Stimulated activated CD4-positive, alpha-beta T cell treated with anti-CD3 and anti-CD28 coated beads, Interleukin-1b, Interleukin-23, amount 100 ng/mL, for 1 hour (primary cell): ENCODE measurements at places on chromosomes 6 and 20.
A peak's percentile ranks its signal among the peaks of the same experiment; 100 is the strongest.

GRCh38 chr20:3101737-3102574, 17.4 kb upstream of the AVP start:
- DNase-seq, result no peak

- peak; percentile 29 for DNase-seq
Measured at GRCh38 chr20:46013829-46014516, 5.3 kb downstream of the MMP9 start.

GRCh38 chr20:33191484-33191883, 23.5 kb downstream of the BPIFA2 start:
- DNase-seq, result no peak

- no peak for DNase-seq
Measured at GRCh38 chr20:21820688-21821087, 115.2 kb downstream of the PAX1 start.

- DNase-seq, result no peak
Measured at GRCh38 chr6:81759782-81760181, 7.3 kb upstream of the TENT5A start.

GRCh38 chr6:12132351-12133222, 120.5 kb downstream of the HIVEP1 start:
- no peak for DNase-seq

- no peak for DNase-seq
Measured at GRCh38 chr6:148747471-148748165, 788 bp downstream of the UST start.

- DNase-seq, result no peak
Measured at GRCh38 chr6:148746363-148747144, at the start of gene UST. Gene UST, plus strand, starts transcription at chr6:148747030. Its CDS starts 401 bp downstream, at chr6:148747431.

DNA sequence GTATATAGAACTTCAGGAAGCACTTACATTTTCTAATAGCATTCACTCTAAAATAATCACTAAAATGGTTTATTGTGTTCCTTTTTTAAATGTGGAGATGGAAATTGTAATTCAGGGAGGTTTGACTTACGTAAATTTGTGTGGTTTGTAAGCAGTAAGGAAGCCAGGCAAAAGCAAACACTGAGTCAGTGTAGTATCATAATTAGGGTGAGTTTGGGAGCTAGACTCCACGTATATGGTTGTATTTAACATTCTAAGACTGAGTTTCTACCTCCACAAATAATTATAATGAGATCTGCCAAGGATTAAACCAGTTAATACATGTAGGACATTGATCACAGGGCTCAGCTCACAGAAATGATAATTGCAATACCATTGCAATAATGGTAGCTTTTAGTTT, 425.5 kb downstream of the CBLN4 start:
- no peak for DNase-seq

DNA sequence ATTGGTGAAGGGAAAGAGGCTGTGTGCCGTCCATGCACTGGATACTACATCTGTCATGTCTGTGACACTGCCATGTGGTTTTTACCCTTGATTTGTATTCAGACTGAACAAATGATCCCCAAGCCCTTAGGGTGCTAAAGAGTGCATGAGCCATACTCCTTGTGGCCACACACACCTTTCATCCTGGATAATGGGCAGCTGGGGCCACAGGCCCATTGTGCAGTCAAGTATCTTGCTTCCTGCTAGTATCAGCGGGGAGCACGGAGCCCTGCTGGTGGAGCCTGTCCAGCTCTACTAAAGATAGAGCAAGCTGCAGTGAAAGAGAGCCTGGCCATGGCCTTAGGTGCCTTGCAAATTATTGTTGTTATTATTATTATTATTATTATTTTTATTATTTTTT, 75.1 kb downstream of the SLX4IP start:
- no peak for DNase-seq

DNA sequence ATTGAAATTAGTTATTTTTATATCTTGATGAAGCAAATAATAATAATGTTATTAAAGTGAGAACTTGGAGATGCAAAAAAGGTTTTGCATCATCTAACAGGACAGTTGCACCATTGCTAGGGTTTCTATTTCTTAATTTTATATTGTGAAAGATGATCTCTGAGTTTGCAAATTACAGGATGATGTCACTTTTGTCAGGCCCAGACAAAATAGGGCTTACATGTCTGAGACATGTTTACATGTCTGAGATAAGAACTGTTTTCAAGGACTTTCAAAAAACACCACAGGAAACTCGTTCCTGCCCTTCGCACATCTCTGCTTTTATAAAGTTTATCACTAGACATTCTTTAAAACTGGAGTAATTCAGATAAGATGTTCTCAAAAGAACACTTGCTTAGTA, 1075.8 kb upstream of the MANEA start:
- no peak for DNase-seq

DNA sequence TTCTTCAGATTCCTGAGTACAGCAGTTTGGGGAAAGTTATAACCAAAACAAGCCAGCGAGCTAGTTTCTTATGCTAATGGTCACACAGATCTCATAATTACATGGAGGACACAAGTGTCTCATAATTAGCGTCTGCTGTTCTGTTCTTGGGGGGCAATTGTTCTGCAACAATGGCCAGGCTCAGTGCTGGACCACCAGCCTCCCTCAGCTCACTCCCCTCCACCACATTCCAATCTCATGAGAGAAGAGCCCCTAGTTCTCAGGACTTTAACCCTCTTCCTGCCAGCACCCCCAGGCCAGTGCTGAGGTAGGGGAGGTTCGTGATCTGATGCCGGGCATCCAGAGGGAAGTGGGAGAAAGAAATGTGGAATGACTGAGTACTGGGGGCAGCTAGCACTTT, 20.2 kb upstream of the TOX2 start:
- DNase-seq, result no peak

DNA sequence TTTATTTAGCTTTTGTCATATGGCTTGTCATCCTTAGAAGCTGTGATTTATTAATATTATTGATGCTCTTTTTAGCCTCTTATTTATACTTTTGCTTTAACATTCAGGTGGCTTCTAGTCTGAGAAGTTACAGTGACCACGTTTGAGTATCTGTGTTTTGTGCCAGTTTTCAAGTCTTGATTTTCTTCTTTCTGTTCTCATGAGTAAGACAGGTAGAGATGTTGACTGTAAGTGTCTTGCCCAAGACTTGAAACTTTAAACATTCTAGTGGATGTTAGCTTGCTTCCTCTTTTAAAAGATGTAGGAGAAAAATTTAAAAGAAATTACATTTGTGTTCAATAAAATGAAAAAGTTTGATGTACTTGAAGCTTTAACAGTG, 122.6 kb downstream of the LRRC1 start:
- no peak for DNase-seq

GRCh38 chr6:82178077-82178758, 69.3 kb downstream of the IBTK start:
- no peak for DNase-seq

DNA sequence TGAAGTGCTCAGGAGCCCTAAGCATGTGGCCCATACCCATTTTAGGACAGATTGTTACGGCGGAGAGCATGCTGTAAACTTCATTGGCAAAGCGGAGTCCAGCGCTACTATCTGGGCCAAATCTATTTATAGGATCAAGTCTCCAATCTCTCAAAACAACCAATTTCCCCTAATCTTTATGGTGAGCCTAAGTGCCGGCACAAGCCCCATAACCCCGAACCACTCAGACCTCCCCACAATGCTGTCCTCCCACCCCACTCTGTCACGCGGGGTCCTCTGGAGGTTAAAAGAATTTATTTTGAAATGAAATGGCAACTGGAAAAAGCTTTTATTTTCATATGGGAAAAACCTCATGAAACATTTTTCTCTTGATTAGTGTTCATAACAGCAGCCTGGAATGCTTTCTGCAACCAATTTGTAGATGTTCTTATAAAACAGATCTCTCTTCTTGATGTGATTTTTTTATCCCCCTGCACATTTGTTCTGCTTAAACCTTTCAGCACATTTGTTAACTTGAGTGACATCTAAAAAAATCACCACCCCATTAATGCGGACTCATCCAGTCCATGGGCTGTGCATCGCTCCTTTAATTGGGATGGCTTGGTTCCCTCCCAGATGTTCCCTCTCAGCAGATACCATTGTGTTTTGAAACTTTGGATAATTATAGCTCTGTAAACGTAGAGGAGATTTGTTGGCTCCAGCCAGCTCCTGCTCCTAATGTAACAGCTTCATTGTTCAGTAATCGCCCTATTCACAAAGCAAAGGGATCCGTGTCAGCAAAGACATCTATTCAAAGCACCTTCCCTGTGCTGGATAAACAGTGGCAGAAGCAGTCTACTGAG, 323.6 kb downstream of the CD83 start:
- DNase-seq, result no peak

DNA sequence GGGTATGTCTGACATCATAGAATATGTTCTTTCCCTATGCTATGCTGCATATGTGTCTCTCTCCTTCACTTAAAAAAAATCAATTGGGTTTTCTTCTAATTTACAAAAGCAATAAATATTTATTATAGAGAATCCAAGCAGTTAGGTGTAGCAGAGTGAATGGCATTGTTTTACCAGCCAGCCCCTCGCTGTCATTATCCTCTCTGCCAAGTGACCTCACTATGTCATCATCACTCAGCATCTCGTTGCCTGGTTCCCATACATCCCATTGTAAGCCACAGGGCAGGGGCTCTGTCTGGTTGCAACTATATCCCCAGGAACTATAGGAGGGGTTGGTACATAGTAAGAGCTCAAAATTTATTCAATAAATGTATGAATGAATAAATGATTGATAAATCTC, 31.3 kb downstream of the KIAA0319 start:
- DNase-seq, result no peak
